ENCODE measurements at places on chromosomes 5 and 9. TPM values are rescaled to one million over a fixed set of nuclear protein-coding genes. Genes with fewer than 3 reads are reported as not detected.

Gene ADRA1B
- total RNA-seq, result 8.6 TPM

Gene RHOBTB3
- 258 TPM for total RNA-seq

Gene TNC
- total RNA-seq, result 17.3 TPM

GRCh38 chr5:72667708-72668107 is 148.8 kb upstream of the TNPO1 start:
- DNase-seq, result no peak
- no peak overlapping the region for H3K27ac ChIP-seq
- H3K4me1 ChIP-seq, result no peaks in the 10 kb centered on the region
- no peaks in the 10 kb centered on the region for H3K36me3 ChIP-seq
- H3K27me3 ChIP-seq, result no peaks in the 10 kb centered on the region

DNA sequence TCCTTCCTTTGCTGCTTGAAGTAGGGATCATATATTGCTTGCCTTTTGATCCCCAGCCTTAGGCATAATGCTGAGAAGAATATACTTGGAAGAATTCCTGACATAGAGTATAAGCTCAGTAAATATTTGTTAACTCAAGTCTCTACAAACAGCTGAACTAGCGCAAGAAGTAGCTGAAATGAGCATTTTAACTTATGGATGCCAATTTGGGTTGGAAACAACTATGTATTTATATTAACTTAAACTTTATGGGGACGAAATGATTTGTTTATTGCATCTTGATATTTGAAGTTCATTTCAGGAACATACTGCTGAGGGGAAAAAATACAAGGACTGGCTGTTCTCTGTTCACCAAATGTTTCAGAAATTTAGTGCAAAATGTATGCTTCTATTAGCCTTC is 258.7 kb downstream of the CDH12 start:
- H3K27ac ChIP-seq, result no peak overlapping the region
- H3K4me3 ChIP-seq, result no peak overlapping the region
- H3K27me3 ChIP-seq, result no peaks in the 10 kb centered on the region

DNA sequence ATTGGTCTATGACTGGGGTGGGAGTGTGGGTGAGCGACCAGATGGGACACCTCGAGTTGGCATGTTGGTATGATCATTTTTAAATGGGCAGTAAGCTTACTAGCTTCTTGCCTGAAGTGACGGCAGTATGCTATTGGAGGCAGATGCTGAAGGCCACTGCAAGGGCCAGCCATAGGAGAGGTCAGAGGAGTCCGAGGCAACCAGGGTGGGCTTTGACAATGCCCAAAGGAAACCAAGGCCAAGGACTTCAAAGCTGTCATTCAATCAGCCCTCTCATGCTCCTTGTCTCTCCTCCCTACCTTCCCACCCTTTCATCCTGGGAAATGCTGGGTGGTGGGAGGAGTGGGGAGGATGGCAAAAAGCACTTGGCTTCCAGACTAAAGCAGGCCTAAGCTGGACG is 57.1 kb upstream of the GLRX start:
- H3K4me3 ChIP-seq, result no peak overlapping the region
- no peaks in the 10 kb centered on the region for H3K4me1 ChIP-seq
- no peak overlapping the region for H3K27ac ChIP-seq
- H3K36me3 ChIP-seq, result no peaks in the 10 kb centered on the region
- no peak for DNase-seq
- no peaks in the 10 kb centered on the region for H3K27me3 ChIP-seq

- no peak overlapping the region for H3K4me3 ChIP-seq
- no peaks in the 10 kb centered on the region for H3K27me3 ChIP-seq
- DNase-seq, result no peak
- peaks cover 9% of the 10 kb centered on the region for H3K4me1 ChIP-seq
These were observed 40.2 kb upstream of the ROPN1L start for GRCh38 chr5:10401498-10401897.

DNA sequence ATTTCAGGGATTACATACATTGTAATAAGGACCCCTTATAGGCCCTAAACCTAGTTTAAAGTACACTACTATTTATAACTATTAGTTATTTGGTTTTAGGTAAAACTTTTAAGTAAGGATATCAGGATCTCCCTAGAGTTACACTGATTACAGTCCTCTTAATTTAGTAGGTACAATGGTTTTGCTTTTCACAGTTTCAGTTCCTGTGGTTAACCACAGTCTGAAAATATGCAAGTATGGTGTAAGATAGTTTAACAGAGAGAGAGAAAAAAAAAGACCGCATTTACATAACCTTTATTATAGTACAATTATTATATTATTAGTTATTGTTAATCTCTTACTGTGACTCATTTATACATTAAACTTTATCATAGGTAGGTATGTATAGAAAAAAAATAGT is 725.3 kb upstream of the PTPRD start:
- H3K4me1 ChIP-seq, result no peaks in the 10 kb centered on the region
- DNase-seq, result no peak
- no peaks in the 10 kb centered on the region for H3K36me3 ChIP-seq
- no peak overlapping the region for H3K27ac ChIP-seq
